SW 1271 (cell line): ENCODE measurements at places on chromosomes 6 and 20.

DNA sequence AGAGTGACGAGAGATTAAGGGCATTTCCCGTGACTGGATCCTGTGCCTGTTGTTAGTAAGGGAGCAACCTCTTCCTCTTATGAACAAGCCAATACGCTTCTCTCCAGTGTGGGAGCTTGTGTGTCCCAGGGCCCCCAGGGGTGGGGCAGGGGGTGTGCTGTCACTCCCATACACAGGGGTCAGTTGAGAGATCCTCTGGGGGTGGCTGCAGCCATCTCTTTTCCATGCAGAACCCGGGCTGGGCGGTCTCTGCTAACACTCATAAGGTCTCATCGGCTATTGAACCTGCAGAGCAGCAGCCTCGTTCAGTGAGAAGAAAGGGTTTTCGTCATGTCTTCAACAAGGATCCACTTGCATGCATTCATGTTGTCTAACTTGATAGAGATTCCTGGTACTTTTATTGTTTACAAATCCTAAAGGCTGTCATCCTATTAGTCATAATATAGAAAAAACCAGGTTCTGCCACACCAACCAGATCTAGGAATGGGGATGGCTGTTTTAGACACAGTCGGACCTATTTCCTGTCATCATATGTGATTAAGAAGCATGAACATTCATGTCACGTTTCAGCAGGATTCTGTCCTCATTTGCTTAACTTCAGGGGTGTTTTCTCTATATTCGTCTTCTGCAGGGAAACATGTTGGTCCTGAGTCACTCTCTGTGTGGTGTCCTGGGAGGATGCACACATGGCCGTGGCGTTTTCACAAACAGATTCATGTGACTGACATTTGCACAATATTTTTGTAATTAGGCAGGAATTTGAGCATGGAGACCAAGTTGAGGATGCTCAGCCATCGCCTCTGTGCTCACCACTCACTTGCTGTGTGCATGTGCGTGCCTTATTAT lies 13.3 kb upstream of the THBS2 start:
- no peak for DNase-seq

DNA sequence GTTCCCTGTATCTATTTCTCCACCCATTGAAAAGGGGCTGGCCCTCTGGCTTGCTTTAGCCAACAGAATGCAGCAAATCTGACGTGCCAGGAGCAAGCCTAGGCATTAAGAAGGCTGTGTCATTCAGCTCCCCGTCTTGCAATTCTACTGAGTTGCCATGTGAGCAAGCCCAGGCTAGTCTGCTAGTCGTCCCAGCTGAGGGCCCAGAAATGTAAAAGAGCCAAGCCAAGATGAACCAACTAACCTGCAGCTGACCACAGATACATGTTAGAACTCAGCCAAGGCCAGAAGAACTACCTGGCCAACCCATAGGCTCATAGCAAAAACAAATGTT lies 30.1 kb downstream of the PREP start:
- no peak for DNase-seq

GRCh38 chr6:151506761-151507160 lies 12.9 kb downstream of the CCDC170 start:
- DNase-seq, result no peak

DNA sequence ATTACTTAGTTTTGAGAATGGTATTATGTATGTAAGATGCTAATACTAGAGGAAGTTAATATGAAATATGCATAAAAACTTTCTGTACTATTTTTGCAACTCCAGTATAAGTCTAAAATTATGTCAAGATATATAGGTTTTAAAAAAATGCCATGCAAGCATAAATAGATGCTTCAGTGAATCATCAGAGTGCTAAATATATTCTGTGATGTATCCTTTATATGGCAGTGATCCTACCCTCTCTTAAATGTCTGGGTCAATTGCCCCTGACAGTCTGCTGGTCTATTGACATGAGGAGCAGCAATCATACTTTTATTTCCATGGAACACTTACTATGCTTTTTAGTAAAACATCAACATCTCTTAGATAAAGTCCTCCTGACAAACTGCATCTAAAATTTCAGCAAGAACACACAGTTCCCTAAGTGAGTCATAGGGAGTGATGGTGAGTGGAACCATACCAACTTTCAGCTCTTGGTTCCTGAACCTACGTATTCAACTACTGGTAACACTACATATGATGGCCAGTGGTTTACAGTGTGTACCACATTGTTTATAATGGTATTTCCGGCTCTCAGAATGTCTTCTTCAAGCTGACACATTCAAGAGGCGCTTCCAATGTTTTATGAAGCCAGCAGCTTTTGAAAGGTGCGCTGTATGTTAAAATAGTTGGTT lies 928.7 kb upstream of the GJE1 start:
- no peak for DNase-seq

DNA sequence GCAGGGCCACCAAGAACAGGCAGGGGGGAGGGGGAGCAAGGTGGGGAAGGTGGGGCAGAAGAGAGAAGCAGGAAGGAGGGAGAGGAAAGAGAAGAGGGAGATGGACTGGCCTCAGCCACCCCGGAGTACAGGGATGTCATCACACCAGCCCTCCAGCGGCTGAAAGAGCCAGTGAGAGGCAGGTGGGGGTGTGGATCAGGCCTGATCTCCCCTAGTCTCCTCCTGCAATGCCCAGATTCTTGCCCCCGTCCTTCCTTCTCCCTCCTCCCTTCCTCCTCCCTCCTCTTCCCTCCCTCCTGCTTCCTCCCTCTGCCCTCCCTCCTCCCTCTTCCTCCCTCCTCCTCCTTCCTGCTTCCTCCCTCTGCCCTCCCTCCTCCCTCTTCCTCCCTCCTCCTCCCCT lies 61.5 kb downstream of the YTHDF1 start:
- no peak for DNase-seq

DNA sequence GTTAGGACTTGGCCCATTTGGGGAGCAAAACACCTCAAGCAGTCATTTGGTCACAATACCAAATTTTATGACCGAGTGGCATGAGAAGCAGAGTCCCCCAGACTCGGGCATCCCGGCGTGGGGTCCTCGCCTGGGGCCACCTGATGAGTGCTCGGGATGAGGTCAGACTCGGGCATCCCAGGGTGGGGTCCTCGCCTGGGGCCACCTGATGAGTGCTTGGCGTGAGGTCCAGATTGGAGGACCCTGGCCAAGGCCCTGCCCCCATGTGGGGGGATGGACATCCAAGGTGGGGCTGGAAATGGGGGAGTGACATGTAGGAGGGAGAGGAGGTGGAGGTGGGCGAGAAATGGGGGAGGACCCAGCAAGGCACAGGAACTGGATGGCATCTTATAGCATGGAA lies 56.1 kb upstream of the CST7 start:
- no peak for DNase-seq

- no peak for DNase-seq
Measured at GRCh38 chr6:29631209-29631810, 1.7 kb downstream of the GABBR1 start.

DNA sequence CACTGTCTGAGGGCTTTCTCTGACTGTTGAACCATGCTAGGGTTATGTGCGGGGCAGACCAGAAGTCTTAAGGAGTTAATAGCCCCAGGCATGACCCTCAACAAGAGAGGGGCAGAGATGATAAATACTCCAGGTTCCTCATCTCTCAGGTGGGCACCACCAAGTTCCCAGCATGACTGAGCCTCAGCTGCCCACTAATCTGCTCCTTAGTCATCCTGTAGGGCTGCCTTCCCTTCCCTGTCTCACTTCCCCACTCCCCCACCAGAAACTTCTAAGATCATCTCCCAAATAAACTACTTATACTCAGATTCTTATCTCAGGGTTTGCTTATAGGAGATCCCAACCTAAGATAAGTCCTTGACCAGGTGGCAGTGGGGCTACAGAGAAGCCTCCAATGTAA lies 137.2 kb upstream of the PRND start:
- DNase-seq, result no peak

DNA sequence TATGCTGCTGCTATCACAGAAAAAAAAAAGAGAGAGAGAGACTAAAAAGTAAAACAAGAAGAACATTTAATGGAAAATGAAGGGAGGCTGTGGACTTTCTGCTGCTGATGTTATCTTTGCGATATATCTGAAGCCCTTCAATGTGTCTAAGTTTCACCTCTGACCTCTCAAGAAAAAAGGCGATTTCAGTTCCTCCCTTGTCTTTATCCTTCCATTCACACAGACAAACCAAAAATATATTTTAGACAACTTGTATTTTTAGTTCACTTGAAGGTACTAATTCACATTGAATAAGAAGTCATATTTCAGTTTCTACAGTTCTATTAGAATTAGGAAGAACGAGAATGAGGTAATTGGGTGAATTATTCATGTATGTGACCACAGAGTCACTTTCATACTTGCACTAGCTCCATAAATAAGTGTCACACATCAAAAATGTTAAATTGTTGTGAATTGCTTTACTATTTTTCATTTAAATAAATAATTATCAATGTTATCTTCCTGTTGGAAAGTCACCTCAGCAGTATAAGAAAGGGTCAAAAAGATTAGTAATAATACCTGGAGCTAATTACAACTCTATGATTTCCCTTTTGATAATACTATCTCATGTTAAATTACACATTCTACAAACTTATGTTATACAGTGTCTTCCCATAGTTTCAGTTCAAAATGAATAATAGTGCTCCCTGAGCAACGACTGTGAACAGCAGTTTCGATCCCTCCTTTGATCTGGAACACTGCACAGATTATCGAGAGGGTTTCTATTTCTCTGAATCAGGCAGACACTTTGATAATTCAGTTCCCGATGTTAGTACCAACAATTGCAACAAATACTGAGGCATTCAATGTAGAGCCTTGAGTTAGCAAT lies 85.2 kb upstream of the PLCB4 start:
- no peak for DNase-seq

- DNase-seq, result no peak
Measured at GRCh38 chr6:136337121-136337520, 47.5 kb upstream of the BCLAF1 start.

- DNase-seq, result no peak
Measured at GRCh38 chr20:40676491-40677269, 12.4 kb downstream of the MAFB start.
